ENCODE measurements at places on chromosomes 11 and 22.
A peak's percentile ranks its signal among the peaks of the same experiment; 100 is the strongest.

GRCh38 chr11:57475671-57476046 lies 15.3 kb downstream of the RTN4RL2 start:
- DNase-seq: no peak

DNA sequence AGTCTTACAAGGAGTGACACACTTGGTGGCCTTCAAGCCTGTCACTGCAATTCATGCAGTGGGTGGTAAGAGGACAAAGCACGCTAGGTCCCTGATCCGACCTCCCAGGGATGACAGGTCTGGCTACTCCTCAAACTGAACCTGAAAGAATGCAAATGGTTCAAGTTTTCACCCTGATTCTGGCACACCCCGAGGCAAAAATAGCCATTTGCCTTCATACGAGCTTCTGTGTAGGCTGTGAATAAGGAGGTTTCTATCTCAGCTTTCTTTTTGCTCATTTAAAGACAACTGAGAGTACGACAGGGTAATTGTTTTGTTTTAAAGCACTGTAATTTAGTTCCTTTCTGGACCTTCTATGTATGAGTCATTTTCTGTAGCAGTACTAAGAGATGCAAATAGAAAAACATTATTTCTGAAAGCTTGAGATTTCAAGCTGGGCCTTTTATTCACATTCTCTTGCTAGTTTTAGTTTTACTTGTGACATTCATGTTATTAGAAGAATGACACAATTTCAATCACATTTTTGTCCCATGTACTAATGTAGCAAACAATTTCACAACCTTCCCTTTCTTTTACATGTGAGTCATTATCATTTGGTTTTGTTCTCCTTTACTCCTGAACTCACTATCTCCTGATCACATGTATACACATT lies 56.6 kb upstream of the FDX1 start:
- DNase-seq: peak; percentile 31

GRCh38 chr22:49589301-49589700 lies 238.4 kb downstream of the BRD1 start:
- DNase-seq: no peak

DNA sequence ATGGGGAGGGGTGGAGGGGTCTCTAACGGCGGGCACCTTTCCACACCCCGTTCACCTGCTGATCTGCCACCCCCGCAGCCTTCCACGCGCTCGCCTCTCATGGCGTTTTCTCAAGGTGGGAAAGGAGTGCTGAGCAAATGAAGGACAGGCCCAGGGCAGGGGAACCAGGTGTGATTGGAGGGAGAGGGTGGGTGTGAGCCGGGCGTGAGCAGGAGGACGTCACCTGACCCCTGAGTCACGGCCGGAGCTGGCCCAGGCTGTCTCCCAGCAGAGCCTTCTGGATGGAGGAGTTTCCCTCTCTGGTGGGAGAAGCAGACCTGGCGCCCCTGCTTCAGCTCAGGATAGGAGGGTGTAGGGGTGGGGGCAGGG lies 14.0 kb upstream of the ARHGAP8 start:
- no peak for DNase-seq

GRCh38 chr11:32905028-32905667 lies 12.5 kb downstream of the QSER1 start:
- DNase-seq: no peak

GRCh38 chr11:79503028-79503427 lies 62.2 kb upstream of the TENM4 start:
- no peak for DNase-seq

Measured in BJ (cell line).